Activated B cell treated with CpG ODN at 0.5 μM for 24 hours (primary cell): ENCODE measurements at places on chromosomes 5 and 9.

DNA sequence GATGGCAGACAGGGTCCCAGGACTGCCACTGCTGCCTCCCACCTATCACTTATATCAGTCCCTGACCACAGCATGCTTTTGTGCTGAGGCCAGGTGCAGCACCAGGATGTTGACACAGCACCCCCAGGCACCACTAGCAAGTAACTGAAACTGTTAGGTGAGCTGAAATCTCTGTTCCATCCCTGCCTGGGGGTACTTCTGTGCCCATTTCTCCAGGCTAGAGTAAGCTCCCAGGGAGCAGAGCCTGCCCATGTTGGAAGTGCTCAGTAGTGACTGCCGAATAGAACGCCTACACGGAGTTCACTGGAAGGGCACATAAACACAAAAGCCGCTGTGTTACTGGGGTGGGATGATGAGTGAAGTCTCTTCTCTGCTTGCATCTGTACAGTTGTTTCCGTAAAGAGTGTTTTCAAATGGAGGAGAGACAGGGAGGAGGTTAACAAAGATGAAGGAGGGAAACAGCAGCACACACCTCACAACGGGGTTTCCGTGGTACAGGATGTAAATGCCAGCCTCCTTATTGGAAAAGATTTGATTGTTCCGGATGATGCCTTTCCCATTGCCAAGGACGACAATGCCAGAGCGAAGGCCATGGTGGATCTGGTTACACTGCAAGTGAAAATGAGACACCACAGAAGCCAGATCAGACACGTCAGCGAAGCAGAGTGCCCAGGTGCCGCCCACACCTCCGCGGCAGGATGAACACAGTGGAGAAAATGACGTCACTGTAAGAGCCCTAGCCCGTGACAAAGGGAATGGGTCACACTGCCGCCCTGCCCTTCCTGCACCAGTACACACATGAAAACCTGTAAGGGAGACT, 43.1 kb downstream of the POLR1E start:
- DNase-seq, result peak; percentile 43
- H3K4me3 ChIP-seq, result peak overlapping the region; percentile 57
- peaks cover 38% of the 10 kb centered on the region for H3K4me1 ChIP-seq
- peaks cover 57% of the 10 kb centered on the region for H3K36me3 ChIP-seq
- H3K27me3 ChIP-seq, result no peaks in the 10 kb centered on the region

DNA sequence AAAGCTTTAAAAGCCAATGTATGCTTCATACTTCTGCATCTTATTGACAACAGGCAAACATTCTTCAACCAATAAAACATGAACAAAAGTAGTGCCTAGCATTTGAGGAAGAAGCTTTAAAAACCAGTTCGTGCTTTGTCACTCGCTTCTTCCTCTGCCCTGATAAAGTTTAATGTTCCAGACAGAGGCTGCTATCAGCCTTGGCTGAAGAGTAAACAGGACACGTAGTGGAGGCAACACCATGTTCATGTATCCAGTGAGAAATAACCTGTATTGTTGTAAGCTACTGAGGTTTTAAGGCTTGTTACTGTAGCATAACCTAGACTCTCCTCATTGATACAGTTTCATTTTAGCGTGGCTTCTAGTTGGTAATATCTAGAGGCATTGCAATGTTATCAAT, 3.2 kb upstream of the FUBP3 start:
- H3K27me3 ChIP-seq, result peaks cover 3% of the 10 kb centered on the region
- H3K36me3 ChIP-seq, result peaks cover 8% of the 10 kb centered on the region
- no peak overlapping the region for H3K27ac ChIP-seq
- DNase-seq, result no peak
- peaks cover 22% of the 10 kb centered on the region for H3K4me1 ChIP-seq
- H3K4me3 ChIP-seq, result no peak overlapping the region

GRCh38 chr5:178298283-178298807, 65.7 kb upstream of the PHYKPL start:
- no peaks in the 10 kb centered on the region for H3K27me3 ChIP-seq
- DNase-seq, result no peak
- H3K36me3 ChIP-seq, result no peaks in the 10 kb centered on the region
- H3K4me3 ChIP-seq, result no peak overlapping the region

DNA sequence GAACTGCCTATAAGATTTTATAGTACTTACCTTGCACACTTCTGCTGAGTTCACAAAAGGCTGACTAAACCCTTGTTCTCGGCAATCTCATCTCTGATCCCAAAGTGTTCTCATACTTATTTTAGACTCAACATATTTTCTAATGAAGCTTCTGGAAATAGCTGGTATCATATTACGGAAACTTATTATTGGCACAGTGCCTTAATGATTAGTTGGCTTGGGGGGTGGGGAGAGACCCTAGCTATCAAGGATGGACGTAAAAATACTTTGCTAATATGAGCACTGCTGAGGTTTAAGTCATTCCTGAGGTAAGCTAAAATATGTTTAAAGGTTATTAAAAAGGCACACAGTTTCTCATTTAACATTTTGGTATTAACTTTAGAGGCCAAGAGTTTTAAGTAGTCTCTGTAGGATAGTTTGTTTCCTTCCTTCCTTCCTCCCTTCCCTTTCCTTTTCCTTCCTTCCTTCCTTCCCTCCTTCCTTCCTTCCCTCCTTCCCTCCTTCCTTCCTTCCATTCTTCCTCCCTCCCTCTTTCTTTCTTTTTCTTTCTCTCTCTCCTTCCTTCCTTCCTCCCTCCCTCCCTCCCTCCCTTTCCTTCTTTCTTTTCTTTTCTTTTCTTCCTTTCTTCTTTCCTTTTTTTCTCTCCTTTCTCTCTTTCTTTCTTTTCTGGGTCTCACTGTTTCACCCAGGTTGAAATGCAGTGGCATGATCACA, 31.5 kb downstream of the ZSWIM6 start:
- DNase-seq, result no peak
- peaks cover 37% of the 10 kb centered on the region for H3K4me1 ChIP-seq
- H3K27ac ChIP-seq, result no peak overlapping the region
- no peak overlapping the region for H3K4me3 ChIP-seq
- no peaks in the 10 kb centered on the region for H3K27me3 ChIP-seq

DNA sequence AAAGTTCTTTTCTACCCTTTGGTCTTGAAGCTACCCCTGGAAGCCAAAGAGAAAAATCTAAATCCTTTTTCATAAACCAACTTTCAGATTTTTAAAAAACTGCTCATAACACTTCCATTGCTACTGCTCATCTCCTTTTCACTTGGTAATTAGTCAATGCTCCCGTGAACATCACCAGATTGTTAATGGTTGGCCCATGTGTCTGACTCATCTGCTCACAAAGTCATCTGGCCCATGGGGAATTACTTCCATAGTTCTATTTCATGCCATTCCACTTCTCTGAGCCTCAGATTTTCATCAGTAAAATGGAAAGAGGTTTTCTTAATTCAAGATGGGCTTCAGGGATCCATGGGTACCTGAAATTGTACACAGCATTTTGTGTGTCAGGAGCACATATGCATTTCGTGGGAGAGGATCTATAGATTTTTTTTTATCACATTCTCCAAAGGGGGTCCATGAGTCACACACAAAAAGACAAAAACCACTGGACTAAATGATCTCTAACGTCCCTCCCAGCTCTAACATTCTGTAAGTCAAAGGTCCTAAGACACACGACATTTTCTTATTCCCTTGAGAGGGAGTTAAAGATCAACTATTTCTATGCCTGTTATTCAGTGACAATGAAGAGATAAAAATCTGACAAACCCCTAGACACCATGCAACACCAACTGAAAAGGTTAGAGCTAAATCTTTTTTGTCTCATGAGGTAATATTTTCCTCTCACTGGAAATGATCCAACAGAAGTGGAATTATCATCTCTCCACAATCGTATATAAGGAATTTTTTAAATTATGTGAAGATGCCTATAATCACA, 75.4 kb downstream of the TEX10 start:
- DNase-seq, result no peak
- no peaks in the 10 kb centered on the region for H3K4me1 ChIP-seq
- H3K27me3 ChIP-seq, result no peaks in the 10 kb centered on the region
- H3K4me3 ChIP-seq, result no peak overlapping the region
- no peak overlapping the region for H3K27ac ChIP-seq
- H3K36me3 ChIP-seq, result peaks cover 70% of the 10 kb centered on the region

DNA sequence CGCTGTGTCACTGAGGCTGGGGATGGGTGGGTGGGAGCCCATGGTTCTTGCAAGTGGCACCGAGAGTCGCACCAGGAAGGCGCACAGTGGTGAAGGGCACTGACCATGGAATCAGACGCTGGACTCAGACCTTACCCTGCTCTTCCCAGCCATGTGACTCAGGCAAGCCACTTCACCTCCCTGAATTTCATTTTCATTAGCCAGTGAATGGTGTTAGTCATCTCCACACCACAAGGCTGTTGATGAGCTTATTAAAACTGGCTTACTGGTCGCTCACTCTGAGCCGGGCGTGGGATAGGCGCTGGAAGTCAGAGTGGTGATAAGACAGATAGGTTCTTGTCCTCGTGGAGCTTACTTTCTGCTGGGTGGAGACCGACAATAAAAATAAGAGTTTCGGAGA, 25.1 kb downstream of the FGF18 start:
- no peak overlapping the region for H3K27ac ChIP-seq
- no peak for DNase-seq
- no peaks in the 10 kb centered on the region for H3K4me1 ChIP-seq

GRCh38 chr5:79787448-79787847, 97.8 kb downstream of the CMYA5 start:
- H3K27ac ChIP-seq, result no peak overlapping the region
- no peak overlapping the region for H3K4me3 ChIP-seq
- H3K36me3 ChIP-seq, result no peaks in the 10 kb centered on the region
- no peak for DNase-seq
- H3K4me1 ChIP-seq, result no peaks in the 10 kb centered on the region

GRCh38 chr9:98873951-98874371, 66.5 kb downstream of the GALNT12 start:
- H3K4me3 ChIP-seq, result no peak overlapping the region
- no peaks in the 10 kb centered on the region for H3K36me3 ChIP-seq
- DNase-seq, result no peak
- H3K4me1 ChIP-seq, result no peaks in the 10 kb centered on the region
